Muscle of arm (tissue), 14 donors: ENCODE measurements at places on chromosomes 1 and 21.

DNA sequence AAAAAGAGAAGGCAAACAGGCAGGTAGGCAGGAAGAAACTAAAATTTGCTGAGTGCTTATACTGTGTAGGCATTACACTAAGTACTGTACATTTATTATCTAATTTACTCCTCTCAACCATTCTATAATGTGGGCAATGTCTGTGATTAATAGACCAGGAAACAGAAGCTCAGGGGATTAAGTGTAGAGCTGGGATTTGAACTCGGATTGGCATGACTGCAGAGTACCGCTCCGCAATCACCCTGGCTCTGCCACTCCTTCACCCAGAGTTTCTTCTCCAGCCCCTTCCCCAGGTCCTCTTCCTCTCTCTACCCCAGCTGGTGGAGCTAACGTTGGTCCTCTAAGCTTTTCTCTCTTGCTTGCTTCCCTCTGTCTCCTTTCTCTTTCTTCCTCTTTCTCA, 11.5 kb upstream of the S100A2 start:
- no peak for DNase-seq

DNA sequence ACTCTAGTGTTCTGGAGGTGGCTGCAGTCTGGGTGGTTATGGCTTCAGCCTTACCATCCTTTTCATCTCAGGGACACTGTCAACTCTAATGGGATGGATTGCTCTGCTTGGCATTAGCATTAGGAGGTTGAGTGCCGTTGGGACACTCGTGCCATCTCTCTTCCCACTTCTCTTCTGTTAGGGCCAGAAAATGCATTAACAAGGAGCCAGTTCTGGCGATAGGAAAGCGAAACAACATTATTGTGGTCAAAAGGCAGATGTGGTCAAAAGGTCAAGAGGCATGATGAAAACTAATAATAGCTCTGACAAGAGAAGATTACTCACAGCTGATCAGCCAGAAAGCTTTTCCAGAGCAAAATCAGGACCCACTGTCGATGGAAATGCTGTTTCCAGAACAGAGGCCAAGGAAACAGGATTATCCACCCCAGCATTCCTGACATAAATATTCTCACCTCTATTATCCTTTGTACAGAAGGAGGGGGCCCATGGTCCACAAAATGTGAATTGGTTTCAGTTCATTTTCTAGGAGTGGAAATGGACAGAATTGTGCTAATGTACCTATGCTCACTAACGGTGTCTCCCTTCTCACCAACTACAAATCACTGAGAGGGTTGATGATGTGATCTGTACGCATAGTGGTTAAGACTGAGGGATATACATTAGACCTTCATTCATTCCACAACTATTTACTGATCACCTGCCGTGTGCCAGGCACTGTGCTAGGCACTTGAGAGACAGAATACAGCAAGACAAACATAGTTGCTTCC, 72.0 kb downstream of the ST6GALNAC5 start:
- no peak for DNase-seq

DNA sequence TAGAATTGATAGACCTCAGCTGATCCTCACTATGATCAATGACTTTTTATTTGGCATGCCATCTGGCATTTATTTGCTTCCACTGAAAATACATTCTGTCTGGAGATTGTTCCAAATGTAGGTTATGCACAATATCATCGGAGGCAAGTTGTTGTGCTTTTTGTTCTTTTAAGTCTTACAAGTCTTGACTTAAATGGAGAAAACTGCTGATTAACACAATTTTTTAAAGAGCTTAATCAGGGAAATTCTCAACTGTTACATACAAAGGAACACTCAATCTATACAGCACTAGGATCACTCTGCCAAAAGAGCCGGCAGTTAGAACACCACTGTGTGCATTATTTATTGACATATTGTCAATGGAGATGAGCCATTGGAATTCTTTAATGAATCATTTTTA, 19.2 kb downstream of the CYYR1 start:
- DNase-seq = no peak

DNA sequence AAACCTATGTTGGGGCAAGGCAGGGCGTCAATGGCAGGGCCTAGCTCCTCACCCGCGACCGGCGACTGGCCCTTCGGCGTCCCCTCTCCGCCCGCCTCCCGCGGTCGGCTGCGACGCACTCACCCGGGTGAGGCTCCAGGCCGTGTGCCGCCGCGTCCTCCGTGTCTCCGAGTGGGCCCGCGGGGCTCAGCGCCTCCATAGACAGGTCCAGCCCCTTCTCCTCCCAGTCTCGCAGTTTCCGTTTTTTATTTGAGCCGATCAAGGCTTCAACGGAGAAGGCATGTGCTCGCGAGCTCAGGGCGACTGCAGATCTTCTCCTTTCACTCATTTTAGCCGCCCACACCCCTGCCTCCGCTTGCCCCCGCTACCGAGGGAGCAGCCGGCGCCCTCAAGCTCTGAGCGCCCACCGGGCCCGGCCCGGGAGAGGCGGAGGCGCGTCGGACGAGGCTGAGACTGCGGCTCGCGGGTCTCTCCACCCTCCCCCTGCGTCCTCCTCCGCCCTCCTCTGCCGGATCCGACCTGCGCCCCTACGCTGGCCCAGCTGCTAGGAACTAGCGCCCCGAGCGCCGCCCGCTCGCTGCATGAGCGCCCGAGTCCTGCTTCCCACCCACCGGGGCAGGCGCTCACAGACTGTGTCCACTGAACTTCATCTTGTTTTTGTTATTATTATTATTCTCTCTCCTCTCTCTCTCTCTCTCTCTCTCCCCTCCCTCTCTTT, 516 bp downstream of the TBX15 start:
- DNase-seq = no peak

- no peak for DNase-seq
Observed at GRCh38 chr1:217388522-217389065, 242.3 kb downstream of the GPATCH2 start.

DNA sequence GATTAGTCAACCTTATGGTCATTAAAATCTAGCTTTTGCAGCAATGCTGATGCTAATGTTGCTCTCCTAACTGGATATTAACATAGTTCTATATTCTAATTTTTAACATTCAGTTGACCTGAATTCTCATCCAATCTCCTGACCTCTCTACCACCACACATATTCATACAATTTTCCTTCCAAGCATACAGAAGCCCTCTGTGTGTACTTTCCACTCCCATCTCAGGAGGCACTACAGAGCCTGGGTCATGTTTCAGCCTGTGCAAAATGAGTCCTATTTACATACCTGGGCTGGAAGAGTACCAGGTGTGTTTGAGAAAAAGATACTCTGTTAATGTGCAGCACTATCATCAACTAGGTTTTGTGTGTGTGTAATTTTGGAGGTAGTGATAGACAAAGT, 486.3 kb downstream of the NEGR1 start:
- DNase-seq = no peak

- DNase-seq = no peak
Observed at GRCh38 chr1:38872401-38873026, 634 bp downstream of the MYCBP start.

- peak; percentile 19 for DNase-seq
Observed at GRCh38 chr21:33657124-33657820, 15.0 kb downstream of the ITSN1 start.

- peak; percentile 55 for DNase-seq
Observed at GRCh38 chr1:184298440-184299405, 88.1 kb upstream of the C1orf21 start.

GRCh38 chr1:5998906-5999301, 6.7 kb upstream of the NPHP4 start:
- no peak for DNase-seq

GRCh38 chr1:103788377-103788776, 38.7 kb downstream of the AMY1C start:
- DNase-seq = peak; percentile 21

- DNase-seq = no peak
Observed at GRCh38 chr1:93339171-93339697, 6.5 kb upstream of the DR1 start.

DNA sequence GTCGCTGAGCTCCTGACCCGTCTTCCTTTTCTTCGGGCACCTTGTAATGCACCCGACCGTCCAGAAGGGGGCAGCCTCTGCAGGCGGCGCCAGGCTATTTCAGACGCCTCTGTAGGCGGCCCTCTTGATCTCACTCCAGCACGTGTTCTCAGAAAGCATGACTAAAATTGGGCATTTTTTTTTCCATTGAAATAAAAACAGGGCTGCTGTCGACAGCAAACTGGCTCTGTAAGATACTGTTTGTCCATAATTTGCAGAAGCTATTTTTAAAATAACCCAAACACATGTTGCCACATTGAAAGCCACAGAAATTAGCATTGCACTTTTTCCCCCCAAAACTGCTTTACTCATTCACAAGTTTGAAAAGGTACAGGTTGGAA, 78.0 kb downstream of the STUM start:
- DNase-seq = peak; percentile 72

GRCh38 chr1:200034761-200035396, 7.4 kb downstream of the NR5A2 start:
- no peak for DNase-seq

DNA sequence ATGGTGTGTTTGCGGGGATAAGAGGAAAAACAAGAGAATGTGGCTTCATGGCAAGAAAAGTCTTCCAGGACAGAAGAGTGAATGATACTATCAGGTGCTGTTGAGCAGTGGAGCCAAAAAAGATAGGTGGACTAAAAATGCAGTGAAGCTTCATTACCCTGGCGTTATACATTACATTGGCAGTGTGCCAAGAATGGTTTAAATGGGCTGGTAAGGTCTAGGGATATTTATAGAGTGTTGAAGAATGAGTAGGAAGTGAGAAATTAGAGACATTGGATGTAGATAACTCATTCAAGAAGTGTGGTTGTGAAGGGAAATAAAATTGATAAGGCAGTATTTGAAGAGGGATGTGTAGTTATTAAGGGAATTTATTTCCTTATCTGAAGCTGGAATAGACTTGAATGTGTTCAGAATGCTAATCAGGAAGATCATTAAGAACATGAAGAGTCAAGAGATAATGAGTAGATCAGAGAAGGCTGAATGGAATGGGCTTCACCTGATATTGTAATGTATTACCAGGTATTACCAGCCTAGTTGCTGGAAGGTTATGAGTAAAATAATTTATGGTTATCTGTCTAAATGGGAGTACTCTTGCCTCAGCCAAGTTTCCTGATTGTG, 72.7 kb downstream of the MAST2 start:
- no peak for DNase-seq

DNA sequence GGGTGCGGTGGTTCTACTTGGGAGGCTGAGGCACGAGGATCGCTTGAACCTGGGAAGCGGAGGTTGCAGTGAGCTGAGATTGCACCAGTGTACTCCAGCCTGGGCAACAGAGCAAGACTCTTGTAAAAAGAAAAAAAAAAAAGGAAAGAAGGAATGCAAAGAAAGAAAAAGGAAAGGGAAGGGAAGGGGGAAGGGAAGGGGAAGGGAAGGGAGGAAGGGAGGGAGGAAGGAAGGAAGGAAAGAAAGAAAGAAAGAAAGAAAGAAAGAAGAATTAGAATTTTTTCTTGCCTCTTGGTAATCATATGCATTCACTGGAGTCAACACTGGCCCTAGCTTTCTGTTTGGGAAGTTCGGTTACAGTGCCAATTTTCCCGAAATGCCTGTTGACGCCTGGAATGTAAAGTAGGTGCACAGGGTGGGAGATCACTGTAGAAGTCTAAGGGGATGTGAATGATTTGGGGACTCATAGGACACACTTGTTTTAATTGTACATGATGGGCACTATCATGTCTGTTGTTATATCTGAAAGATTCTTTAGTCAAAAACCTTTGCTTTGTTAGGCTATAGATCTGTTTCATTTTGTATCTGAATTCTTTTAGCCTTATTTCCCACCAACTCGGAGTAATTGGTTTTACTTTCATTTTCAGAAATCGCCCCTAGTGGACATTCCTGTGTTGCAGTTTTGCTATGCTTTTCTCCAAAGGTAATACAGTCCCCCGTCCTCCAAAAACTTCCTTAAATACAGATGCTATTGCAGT, 59.8 kb upstream of the MORC3 start:
- DNase-seq = peak; percentile 89

GRCh38 chr1:245416781-245417180, 262.0 kb downstream of the KIF26B start:
- DNase-seq = no peak

DNA sequence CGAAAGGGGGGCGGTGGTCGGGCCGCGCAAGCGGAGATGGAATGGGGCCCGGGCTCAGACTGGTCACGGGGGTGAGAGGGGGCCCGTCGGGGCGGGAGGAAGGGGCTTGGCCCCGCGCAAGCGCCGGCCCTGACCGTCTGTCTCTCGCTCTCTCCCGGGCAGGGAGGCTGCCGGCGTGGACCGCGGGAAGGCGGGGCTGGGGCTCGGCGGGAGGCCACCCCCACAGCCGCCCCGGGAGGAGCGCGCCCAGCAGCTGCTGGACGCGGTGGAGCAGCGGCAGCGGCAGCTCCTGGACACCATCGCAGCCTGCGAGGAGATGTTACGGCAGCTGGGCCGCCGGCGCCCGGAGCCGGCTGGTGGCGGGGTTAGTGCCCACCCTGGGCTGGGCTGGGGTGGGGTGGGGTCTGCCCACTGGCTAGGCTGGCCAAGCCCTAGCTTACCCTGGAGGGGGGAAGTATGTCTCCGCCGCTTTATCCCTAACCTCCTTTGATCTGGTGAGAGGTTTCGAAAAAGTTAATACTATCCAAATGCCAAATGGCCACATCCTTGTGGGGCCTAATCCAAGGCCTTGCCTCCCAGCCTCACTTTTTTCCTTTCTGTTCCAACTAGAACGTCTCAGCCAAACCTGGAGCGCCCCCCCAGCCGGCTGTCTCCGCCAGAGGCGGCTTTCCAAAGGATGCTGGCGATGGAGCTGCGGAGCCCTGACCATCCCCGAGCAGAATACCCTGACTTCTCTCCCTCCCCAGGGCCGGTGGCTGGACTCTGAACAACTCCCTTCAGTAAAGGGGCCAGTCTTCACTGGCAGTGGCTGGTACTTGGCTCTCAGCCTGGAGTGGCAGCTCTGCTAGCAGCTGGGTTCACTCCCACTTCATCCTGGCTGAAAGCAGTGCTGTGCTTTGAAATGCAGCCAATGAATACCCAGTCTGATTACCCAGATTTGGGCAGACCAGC, 636 bp upstream of the YRDC start:
- peak; percentile 52 for DNase-seq

DNA sequence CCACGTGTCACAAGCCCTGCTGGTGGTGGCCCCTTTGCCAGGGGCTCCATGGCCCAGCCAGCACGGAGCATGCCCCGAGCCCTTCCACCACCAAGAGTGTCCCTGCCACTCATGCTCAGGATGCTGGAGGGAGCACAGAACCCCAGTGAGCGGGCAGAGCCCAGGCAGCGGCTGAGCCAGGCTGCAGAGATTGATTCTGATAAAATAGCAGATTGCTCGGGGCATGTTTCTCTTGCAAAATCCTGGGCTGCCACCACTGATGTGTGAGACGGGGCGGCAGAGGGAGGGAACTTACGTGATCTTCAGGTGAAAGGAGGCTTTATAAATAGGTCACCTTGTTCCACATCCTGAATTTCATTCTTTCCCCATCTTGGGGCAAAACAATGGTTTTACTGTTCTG, 53.2 kb downstream of the SPSB1 start:
- no peak for DNase-seq

- no peak for DNase-seq
Observed at GRCh38 chr1:202145068-202145743, 669 bp upstream of the ARL8A start.
